ENCODE measurements at places on chromosomes 16 and 17.

- no peak for DNase-seq
These were observed 192.2 kb upstream of the ZKSCAN2 start for GRCh38 chr16:25449802-25450201.

DNA sequence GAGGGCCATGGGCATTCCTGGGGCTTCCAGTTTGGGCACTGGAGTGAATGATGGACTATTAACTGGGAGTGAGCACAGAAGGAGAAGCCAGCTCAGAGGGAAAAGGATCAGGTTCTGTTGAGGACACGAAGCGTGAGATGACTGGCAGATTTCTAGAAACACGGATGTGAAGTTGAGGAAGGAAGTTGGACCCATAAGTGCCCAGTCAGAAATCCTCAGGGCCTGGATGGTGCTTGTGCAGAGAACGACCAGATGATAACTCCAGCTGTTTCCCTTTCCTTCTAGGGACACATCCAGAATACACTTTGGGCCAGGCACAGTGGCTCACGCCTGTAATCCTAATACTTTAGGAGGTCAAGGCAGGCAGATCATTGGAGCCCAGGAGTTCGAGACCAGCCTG, 23.3 kb upstream of the ANKRD40CL start:
- DNase-seq: no peak

GRCh38 chr16:6229186-6229585, 1103.5 kb upstream of the RBFOX1 start:
- no peak for DNase-seq

DNA sequence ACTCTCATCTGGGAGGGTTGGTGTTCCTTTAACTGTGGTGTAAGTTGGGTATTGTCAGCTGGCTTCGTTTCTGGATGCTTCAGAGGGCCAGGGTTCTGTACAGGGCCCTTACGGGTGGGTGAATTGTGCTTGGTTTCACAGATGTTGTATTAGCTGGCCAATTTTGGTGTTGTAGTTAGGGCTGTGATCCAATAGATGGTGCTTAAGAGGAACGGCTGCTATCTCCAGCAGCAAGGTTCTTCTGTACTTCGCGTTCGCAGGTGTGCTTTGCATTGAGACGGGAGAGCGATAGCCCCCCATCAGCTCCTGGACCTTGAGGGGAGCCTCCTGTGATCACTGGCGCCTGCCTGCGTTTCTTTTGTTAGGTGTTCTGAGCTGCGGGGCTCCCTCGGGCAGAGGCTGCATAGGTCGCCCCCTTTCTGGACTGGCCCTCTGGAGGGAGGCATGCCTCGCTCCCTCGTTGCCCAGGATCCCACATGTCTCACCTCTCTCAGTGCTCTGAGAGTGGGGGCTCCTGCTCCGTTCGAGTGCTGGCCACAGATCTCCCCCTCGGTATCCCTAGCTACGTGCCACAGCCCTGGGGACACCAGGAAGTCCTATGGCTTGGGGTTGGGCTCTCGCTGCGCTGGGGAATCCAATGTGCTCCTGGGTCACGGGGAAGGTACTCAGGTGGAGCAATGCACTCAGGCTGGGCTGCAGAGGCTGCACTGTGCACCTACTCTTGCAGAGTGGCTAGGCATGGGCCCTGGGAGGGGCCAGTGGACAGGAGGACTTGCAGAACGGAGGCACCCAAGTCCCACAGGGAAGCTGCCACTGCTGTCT, 837 bp upstream of the PRDM7 start:
- no peak for DNase-seq

GRCh38 chr17:17792551-17793377, 44.0 kb downstream of the SREBF1 start:
- peak; percentile 64 for DNase-seq

GRCh38 chr17:20613905-20614304, 34.4 kb downstream of the CDRT15L2 start:
- DNase-seq: no peak

DNA sequence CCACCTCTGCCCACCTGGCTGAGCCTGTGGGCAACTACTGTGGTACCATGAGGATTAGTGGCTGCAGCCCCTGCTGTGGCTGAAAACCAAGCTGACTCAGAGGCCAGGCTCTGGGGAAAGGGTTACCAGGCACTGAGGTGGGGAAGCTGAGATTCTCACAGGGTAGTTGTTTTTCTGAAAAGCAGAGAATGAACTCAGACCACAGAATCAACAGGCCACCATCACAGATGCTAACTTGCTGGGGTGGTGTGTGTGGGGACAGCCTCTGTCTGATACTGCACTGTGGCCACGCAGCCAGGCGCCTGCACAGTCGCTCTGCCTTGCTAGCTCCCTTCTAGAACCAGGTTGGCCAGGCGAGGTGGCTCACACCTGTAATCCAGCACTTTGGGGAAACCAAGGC, 28.8 kb downstream of the NPLOC4 start:
- no peak for DNase-seq

DNA sequence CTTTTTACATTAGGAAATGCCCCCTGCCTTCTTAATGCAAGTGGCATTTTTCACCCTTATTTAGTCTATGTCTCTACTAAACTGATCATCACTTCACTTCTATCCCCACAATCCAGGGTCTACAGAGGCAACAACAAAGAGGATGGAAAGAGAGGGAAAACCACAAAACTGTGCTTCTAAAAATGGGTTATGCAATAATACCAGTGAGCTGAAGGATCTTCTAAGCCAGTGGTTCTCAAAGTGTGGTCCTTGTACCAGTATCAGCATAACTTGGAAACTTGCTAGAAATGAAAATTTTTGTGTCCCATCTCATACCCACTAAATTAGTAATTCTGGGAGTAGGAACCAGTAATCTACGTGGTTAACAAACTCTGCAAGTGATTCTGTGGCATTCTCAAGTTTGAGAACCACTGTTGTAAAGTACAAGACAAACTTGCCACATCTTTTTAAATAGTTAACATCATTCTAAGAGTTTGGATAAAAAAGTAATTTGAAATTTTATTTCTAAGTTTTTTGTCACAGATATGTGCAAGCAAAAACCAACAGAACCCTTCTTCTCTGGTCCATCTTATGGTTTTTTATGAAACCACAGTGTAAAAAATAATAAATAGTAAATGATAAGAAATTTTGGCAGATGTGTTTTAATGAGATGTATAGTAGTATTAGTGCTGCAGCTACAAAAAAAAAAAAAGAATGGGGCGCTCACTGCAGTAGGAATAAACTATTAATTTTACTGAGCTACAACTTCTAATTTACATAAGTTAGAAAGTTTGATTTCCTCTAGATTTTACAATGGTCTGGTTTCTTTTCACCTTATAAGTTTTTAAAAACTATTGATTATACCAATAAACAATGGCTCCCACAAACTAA, 16.2 kb downstream of the CDC27 start:
- DNase-seq: no peak

DNA sequence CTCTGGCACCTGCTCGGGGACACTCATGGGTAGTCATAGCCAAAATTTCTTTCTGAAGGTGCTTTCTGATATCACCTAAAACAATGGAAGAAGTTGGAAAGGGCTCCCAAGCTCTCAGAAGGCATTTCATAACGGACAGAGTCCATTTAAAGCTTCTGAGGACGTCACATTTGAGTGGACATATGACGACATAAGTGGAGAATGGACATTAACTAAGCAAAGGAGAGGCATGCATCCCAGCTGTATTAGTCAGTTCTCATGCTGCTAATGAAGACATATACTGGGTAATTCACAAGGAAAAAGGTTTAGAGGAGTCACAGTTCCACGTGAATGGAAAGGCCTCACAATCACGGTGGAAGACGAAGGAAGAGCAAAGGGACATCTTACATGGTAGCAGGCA, 260.2 kb upstream of the DYNLRB2 start:
- DNase-seq: no peak

GRCh38 chr16:83994087-83994486, 26.0 kb downstream of the NECAB2 start:
- no peak for DNase-seq

DNA sequence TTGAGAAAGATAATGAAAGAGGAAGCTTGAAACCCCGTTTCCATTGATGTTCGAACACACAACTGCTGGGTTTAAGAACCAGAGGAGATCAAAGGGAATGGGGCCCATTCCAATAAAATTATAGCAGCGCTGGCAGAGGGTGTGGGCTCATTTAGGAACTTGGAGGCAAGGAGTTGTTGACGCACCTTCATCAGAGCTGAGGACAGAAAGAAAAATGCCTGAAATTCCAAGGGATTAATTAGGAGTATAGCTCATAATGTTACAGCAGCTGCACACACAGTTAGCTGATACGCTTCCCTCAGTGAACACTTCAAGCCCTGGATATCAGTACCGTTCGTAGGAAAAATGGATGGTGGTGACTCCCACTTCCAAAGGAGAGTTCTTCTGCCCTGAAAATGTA, 127.2 kb downstream of the AXIN2 start:
- no peak for DNase-seq

GRCh38 chr17:40903129-40903847, 18.2 kb upstream of the KRT20 start:
- DNase-seq: no peak

- DNase-seq: no peak
These were observed 176.2 kb downstream of the MAP2K6 start for GRCh38 chr17:69590671-69591070.

GRCh38 chr16:24218299-24218698, 37.8 kb upstream of the CACNG3 start:
- no peak for DNase-seq

DNA sequence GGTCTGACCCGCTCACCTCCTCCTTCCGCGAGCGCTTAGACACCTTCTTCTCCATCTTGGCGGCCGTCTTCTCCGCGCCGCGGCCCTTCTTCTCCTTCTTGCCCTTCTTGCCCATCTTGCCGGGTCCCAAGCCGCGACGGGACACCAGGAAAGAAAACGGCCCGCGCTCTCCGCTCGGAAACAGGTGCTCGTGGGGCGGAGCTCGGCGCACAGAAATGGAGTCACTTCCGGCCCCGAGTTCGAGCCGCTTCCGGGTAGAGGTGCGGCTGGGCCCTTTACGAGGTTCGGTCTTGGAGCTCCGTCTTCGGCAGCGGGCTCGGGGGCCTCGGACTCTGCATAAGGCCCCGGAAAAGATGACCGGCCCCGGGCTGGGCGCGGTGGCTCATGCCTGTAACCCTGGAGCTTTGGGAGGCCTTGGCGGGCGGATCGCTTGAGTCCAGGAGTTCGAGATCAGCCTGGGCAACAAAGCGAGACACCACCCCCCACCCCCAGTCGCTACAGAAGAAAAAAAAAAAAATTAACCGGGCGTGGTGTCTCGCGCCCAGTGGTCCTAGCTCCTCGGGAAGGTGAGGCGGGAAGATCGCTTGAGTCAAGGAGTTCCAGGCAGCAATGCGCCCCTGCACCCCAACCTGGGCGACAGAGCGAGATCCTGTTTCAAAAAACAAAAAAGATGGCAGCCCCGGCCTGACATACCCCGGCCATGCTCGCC, at the start of gene KLHDC4:
KLHDC4 (minus strand) TSS at position 211 of the 709 bp plus-strand sequence; CDS start at position 115, 96 bp downstream.
- DNase-seq: peak; percentile 90

Measured in activated T-cell treated with anti-CD3 and anti-CD28 coated beads, Interleukin-2, amount 50 U/mL, for 1 hour (primary cell).